ENCODE measurements at places on chromosomes 13 and 19. TPM values are rescaled to one million over a fixed set of nuclear protein-coding genes. Genes with fewer than 3 reads are reported as not detected.

DNA sequence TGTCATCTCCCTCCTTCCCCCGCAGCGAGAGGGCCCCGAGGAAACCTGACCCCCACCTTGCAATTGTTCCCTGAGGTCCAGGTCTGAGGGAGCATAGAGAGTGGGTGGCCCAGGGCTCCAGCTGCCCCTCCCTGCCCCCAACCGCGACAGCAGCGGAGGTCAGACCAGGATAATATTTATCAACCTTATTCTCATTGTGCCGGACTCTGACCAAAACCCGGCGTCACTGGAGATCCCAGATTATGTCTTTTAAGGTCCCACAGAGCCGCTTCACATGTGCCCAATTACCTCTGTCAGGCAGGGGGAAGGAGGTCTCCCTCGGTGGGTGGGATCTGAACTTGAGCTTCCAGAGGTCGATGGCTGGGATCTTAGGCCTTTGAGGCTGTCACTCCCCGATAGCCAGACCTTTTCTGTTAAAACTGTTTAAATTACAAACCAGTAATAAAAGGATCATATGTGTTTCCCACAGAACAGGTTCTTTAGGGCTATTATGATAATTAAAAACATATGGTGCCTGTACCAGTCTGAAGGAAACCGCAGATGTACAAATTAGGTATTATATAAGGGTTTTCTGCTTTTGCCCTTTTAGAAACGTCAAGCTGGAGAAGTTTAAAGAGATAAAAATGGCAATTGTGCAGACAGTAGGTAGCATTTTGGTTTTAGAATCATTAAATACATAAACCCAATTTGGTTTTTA, 195.5 kb downstream of the ZNF536 start:
- no peaks in the 10 kb centered on the region for H3K36me3 ChIP-seq
- no peak for DNase-seq
- H3K4me1 ChIP-seq = no peaks in the 10 kb centered on the region

GRCh38 chr19:35248310-35249145, at the start of gene LSR:
TSS of gene LSR (plus strand) at chr19:35249002. CDS start at chr19:35249023, 21 bp downstream.
- H3K27me3 ChIP-seq = peaks cover 13% of the 10 kb centered on the region
- H3K36me3 ChIP-seq = peaks cover 23% of the 10 kb centered on the region
- H3K4me3 ChIP-seq = peak within 1 kb of the TSS; percentile 91

DNA sequence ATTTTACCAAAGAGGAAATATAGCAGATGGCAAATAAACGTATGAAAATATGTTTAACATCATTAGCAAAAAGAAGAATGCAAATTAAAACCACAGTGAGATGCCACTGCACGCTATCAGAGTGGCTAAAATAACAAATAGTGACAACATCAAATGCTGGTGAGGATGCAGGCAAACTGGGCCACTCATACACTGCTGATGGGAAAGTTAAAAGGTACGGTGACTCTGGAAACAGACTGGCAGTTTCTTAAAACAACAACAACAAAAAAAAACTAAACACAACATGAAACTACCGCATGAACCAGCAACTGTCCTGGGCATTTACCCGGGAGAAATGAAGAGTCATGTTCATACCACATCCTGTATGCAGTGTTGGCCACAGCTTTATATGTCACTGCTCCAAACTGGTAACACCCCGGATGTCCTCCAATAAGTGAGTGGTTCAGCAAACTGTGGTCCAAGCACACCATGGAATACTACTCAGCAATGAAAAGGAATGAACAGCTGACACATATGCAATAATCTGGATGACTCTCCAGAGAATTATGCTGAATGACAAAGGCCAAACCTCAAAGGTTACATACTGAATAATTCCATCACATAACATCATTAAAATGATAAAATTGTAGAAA, 22.3 kb downstream of the EPS15L1 start:
- peak overlapping the region; percentile 4 for H3K4me3 ChIP-seq
- peaks cover 45% of the 10 kb centered on the region for H3K4me1 ChIP-seq
- H3K36me3 ChIP-seq = peaks cover 17% of the 10 kb centered on the region
- H3K27me3 ChIP-seq = no peaks in the 10 kb centered on the region
- DNase-seq = peak; percentile 76

GRCh38 chr19:47273313-47274070, 1.2 kb upstream of the INAFM1 start:
- peak overlapping the region; percentile 98 for H3K27ac ChIP-seq
- DNase-seq = peak; percentile 94
- peak overlapping the region; percentile 93 for H3K4me3 ChIP-seq
- peaks cover 34% of the 10 kb centered on the region for H3K36me3 ChIP-seq
- no peaks in the 10 kb centered on the region for H3K27me3 ChIP-seq

DNA sequence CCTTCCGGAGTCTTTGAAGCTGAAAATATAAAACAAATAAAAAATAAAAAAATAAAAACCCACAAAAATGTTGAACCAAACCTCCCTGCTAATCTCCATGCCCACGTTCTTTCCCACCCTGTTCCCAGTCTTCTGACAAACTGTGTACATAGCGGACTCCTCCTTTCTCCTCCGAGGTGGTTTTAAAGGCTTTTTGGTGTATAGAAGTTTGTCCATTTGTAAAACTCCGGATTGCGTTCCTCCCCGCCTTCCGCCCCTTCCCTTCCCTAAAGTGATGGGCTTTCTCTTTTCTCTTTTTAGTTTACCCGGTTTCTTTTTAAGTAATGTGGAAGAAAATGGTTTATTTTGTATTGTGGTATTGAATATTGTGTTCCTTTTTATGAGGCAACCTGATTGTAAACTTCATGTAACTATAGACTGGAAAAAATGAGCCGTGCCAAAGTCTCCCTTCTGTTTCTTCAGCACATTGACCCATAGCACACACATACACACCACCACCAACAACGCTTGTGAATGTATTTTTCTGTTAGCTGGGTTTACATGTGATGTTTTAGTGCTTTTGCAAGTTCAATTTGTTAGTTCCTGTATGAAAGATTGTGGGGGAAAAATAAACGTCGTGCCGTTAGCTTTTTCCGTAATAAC, 4.4 kb downstream of the ZIC2 start:
- peak overlapping the region; percentile 50 for H3K27ac ChIP-seq
- no peak for DNase-seq
- H3K36me3 ChIP-seq = peaks cover 16% of the 10 kb centered on the region
- H3K4me1 ChIP-seq = peaks cover 27% of the 10 kb centered on the region
- H3K27me3 ChIP-seq = peaks cover 71% of the 10 kb centered on the region
- H3K4me3 ChIP-seq = peak overlapping the region; percentile 14

Gene ZFR2
- total RNA-seq = 0.24 TPM

Gene ZNF43
- total RNA-seq = 31.3 TPM

Gene GAMT
- 26.2 TPM for total RNA-seq
